ENCODE measurements at places on chromosomes 11 and 22.

- no peak for DNase-seq
Observed at GRCh38 chr11:19441752-19442553, 201.2 kb upstream of the E2F8 start.

DNA sequence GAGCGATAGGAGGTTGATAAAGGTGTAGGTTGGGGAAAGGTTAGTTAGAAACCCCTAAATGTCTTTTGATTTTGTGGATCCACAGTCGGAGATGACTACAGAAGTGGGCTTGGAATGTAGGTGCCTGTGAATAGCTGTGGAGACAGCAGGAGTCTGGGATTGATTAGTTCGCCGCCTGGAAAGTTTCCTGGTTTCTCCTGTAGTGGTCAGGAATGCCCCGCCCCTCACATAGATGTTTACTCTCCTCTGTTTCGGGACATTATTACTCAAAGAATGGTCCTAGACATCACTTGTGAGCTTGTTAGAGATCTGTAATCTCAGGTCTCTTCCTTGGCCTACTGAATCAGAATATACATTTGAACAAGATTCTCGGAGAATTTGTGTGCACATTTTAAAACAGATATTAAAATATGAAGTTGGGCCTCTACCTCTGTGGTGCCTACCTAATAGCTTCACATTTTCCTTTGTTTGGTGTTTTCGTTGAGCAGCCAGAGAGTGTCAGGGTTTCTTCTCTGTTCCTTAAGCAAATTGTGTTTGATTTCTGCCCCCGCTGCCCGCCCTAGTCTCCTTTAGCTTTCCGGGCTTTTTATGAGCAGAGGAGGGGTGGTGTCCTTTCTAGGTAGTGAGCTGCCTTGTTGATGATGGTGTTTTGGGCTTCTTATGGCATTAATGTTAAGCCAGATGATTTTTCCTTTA is 89.4 kb downstream of the PPP6R3 start:
- no peak for DNase-seq

DNA sequence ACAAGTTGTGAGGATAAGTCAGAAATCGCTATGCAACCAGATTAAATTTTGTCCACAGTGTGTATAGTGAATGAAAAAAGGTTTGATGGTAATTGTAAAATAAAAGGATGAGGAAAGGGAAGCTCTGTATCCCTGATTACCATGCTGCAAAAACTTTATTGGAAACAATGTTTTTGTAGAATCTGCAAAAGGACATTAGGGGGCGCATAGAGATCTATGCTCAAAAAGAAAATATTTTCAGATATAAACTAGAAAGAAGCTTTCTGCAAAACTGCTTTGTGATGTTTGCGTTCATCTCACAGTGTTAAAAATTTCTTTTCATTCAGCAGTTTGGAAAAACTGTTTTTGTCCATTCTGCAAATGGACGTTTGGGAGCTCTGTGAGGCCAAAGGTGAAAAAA is 390.5 kb downstream of the OR4C45 start:
- DNase-seq, result no peak

DNA sequence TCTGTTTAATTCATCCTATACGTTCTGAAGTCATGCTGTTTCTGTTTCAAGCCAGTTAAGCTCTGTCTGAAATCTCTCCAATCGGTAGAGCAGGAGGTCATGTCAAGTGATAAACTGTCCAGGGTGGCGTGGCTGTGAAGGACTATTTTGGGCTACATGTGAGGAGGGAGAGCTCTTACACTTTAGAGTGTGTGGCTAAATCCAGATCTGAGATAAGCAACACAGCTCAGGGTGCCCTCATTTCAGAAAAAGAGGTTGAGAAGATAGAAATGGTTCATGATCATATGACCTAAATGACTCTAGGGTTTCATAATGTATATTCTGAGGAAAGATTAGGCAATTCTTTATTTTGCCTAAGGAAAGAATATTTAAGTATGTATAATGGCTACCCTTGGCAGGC is 8.4 kb downstream of the BLID start:
- no peak for DNase-seq

- no peak for DNase-seq
Observed at GRCh38 chr11:124875401-124875800, 10.2 kb downstream of the ROBO3 start.

- DNase-seq, result no peak
Observed at GRCh38 chr11:72394416-72394815, 39.9 kb downstream of the CLPB start.

GRCh38 chr22:42179616-42180015 is 49.0 kb upstream of the CYP2D6 start:
- no peak for DNase-seq

- no peak for DNase-seq
Observed at GRCh38 chr11:79088967-79089366, 351.9 kb downstream of the TENM4 start.

DNA sequence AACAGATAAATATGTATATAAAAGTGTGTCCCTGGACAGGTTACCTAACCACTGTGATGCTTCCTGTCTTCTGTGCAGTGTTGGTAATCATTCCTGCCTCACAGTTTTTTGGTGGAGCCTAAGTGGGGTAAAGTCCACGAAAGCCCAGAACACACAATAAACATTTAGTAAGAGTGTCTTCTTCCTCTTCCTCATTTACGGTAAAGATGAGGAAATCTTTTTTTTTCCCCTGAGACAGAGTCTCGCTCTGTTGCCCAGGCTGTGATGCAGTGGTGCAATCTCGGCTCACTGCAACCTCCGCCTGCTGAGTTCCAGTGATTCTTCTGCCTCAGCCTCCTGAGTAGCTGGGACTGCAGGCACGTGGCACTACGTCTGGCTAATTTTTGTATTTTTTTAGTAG is 117.1 kb downstream of the LDLRAD3 start:
- DNase-seq, result no peak

- DNase-seq, result no peak
Observed at GRCh38 chr11:128458321-128458720, 129.0 kb downstream of the ETS1 start.

DNA sequence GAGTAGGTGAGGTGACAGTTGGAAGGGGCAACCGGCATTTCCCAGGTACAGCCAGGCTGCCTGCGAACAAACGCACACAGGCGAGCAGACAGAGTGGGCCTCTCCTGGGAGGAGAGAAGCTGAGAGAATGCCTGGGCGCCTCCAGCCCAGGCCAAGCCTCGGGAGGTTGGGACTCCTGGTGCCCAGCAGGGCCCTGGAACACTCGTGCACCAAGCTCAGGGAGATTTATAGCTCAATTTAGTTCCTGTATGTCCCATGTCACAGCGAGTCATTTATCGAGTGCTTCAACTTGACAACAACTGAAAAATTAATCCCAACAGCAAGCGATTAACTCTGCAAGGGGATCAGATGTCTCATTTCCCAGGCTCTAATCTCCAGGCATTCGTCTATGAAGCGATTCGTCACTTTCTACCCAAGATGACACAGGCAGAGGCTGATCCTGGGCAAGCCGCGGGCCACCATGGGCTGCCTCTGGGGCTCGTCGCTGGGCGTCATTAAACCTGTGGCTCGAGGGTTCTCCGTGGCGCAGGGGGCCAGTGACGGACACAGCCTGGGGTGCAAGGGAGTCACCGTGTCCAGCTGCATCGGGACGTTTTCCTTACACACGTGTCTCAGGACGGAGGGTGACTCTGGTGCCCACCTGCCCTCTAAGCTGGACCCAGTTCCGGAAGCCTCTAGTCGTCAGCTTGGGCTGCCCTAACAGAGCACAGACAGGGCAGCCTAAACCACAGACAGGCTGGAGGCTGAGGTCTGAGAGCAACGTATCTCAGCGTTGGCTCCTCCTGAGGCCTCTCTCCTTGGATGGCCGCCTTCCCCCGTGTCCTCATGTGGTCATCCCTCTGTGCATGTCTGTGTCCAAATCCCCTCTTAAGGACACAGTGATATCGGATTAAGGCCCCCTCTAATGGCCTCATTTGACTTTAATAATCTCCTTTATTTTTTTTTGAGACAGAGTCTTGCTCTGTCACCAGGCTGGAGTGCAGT is 154.1 kb downstream of the CTTN start:
- DNase-seq, result no peak

- DNase-seq, result no peak
Observed at GRCh38 chr11:12090761-12091258, 19.6 kb upstream of the MICAL2 start.

GRCh38 chr11:72736452-72737069 is 15.6 kb downstream of the ARAP1 start:
- no peak for DNase-seq

- DNase-seq, result no peak
Observed at GRCh38 chr22:29260601-29261315, 7.0 kb downstream of the RHBDD3 start.

DNA sequence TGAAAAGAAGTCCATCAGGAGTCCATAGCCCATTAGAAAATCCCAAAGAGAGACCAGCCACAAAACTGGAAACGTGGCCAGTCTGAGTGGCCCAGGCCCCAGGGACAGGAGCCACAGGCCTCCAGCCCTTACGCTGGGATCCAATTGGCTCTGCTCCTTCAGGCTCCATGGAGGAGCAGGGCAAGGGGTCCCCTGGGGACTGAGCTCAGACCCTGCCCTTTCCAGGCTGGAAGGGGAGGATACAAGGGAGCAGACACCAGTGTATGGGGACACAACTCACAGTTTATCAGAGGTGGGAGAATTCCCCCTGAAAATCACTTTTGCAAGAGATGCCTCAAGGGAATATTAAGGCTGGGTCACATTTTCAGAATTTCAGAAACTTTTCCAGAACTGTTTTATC is 227.5 kb downstream of the NTM start:
- no peak for DNase-seq

- DNase-seq, result no peak
Observed at GRCh38 chr22:38347181-38347943, 30.1 kb upstream of the CSNK1E start.

GRCh38 chr11:100182350-100182749 is 504.7 kb upstream of the ARHGAP42 start:
- DNase-seq, result no peak

DNA sequence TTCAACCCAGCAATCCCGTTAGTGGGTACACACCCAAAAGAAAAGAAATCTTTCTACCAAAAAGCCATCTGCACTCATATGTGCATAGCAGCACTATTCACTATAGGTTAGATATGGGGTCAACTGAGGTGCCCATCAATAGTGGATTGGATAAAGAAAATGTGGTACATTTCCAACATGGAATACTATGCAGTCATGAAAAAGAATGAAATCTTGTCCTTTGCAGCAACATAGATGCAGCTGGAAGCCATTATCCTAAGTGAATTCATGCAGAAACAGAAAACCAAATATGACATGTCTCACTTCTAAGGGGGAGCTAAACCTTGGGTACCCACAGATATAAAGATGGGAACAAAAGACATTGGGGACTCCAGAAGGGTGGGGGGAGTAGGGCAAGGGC is 1.9 kb upstream of the ARHGAP8 start:
- DNase-seq, result no peak

GRCh38 chr11:111606986-111607385 is 4.7 kb downstream of the SIK2 start:
- no peak for DNase-seq

DNA sequence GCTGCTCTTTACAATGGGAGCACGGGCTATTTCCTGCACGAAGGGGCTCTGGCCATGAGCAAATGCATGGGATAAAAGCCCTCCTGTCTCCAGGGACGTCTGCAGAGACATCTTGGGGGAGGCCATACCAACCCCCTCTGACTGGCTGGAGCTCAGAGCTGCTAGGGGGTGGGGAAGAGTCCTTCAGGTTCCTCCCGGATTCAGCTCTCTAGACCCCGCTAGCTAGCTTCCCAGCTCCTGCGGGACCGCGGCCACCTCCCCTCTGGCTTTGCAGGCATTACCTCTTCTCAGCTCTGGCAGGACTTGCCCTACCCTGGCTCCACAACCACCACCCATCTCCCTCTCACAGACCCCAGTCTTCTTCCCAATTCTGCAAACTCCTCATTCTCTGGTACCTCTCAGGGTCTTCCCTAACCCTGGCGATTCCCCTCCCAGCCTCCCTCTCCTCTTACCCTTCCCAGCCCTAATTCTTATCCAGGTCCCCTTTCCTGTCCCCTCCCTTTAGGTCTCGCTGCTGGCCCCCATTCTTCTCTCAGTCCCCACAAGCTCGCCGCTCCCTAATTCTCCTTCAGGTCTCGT is 802 bp downstream of the SYT13 start:
- DNase-seq, result no peak

GRCh38 chr11:106727256-106727655 is 291.0 kb downstream of the GUCY1A2 start:
- DNase-seq, result no peak

- DNase-seq, result no peak
Observed at GRCh38 chr22:17562906-17563870, at the start of gene SLC25A18. Gene SLC25A18, plus strand, starts transcription at chr22:17563498. Its CDS starts 16,447 bp downstream, at chr22:17579945.

DNA sequence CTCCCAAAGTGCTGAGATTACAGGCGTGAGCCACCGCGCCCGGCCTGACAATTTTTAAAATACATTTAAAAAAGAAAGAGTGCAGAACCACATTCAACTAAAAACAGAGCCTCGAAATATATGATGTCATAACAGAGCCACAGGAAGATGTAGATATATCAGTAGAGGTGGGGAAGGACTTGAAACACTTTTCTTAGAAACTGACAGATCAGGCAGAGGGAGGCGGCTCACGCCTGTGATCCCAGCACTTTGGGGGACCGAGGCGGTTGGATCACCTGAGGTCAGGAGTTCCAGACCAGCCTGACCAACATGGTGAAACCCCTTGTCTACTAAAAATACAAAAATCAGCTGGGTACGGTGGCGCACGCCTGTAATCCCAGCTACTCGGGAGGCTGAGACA is 7.0 kb downstream of the MLC1 start:
- no peak for DNase-seq

- no peak for DNase-seq
Observed at GRCh38 chr11:31943056-31943780, 132.1 kb upstream of the PAX6 start.

DNA sequence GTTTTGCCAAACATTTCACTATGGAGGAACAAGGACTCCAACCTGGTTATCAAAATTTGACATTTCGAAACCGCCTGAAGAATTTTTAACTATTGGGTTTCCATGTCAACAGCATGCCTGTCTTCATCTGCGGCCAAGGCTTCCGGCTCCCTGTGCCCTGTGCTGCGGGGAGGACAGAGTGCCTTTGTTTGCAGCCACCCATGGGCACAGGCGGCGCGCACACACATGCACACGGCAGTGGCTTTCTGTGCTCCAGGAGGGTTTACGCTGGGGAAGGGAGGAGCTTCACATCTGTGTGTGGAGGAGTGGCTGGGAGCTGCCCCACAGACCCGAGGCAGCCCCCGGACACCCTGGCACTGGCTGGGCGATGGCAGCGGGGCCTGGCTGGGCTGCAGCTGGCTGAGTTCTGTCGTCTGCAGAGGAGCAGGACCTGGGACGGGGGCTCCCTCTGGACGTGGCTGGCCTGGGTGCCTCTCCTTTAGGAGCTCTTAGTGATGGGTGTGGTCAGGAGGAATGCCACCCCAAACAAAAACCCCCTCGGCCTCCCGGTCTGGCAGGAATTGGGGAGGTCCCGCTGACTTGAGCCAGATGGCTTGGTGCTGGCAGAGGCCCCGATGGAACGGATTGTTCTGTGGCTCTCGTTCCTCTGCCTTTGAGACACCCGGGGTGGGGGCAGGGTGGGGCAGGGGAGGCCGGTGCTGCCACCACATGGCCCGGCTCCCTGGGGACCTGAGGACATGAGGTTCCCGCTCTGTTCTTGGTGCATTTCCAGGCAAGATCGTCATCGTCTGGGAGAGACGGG is 1290.9 kb downstream of the BRD1 start:
- DNase-seq, result no peak

GRCh38 chr11:78319453-78319955 is 98.1 kb downstream of the GAB2 start:
- DNase-seq, result no peak

GRCh38 chr11:78100261-78100660 is 20.6 kb upstream of the NDUFC2 start:
- no peak for DNase-seq
